Smooth muscle cell of the pulmonary artery (primary cell): ENCODE measurements at places on chromosomes 12 and 14. TPM values are rescaled to one million over a fixed set of nuclear protein-coding genes. Genes with fewer than 3 reads are reported as not detected.

Gene NGB
- not detected in 2 replicates for total RNA-seq

Gene IL31
- not detected in 2 replicates for total RNA-seq

Gene TAS2R7
- total RNA-seq = not detected in 2 replicates

Gene KCNA1
- 0.33 TPM in 1 of 2 replicates, not detected in the other for total RNA-seq

Gene CIDEB
- 1.6 and 2.3 TPM in 2 replicates for total RNA-seq

Gene ZNF26
- 10.4 and 16.3 TPM in 2 replicates for total RNA-seq

Gene PTPN6
- 0.13 and 0.30 TPM in 2 replicates for total RNA-seq

Gene SLCO1B1
- total RNA-seq = not detected in 2 replicates
